ENCODE measurements at places on chromosomes 13 and 19. TPM values are rescaled to one million over a fixed set of nuclear protein-coding genes. Genes with fewer than 3 reads are reported as not detected.

Gene RNF225
- not detected for total RNA-seq

Gene COG3
- total RNA-seq = 30.4 TPM

Gene KANK3
- total RNA-seq = 1.2 TPM

Gene TEX101
- total RNA-seq = not detected

Gene DNAAF3
- 2.2 TPM for total RNA-seq

Gene EPSTI1
- 3.8 TPM for total RNA-seq

Gene CFD
- total RNA-seq = 17.9 TPM

Gene FLT1
- total RNA-seq = 0.65 TPM

GRCh38 chr19:4861147-4861546 is 6.3 kb downstream of the PLIN3 start:
- no peak for DNase-seq

GRCh38 chr19:46866407-46867136 is 5.8 kb downstream of the ARHGAP35 start:
- no peak for DNase-seq

DNA sequence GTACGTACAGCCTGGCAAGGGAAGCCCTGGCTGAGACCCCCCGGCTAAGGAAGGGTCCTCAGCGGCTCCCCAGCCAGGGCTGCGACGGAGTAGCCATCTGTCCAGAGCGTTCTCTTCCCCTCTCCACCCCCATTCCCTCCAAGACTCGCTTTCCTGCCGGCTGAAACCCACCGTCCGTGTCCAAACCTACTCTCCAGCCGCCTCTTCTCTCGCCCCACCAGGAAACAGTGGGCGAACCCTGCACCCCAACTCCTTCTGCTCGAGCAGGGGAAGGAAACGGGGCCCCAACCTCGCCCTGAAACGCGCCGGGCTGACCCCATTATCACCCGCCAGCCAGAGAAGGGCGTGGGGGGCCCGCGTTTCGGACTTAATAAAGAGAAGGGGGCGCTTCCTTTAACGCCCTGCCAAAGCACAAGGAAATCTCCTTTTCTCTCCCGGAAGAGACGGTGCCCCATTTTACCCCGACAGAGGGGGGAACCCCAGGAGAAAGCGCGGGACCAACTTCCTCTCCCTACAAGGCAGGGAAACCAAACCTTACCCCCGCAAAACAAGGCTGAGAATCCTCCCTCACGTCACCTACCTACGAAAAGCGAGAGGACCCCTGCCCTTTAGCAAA is 2.5 kb downstream of the ZC3H4 start:
- no peak for DNase-seq

GRCh38 chr19:3733549-3734309 is 25.5 kb downstream of the TJP3 start:
- DNase-seq = no peak

GRCh38 chr13:114077099-114077932 is 55.1 kb downstream of the RASA3 start:
- DNase-seq = peak; percentile 66

- DNase-seq = no peak
Measured at GRCh38 chr19:1000095-1000494, at the start of gene GRIN3B. GRIN3B (plus strand) TSS chr19:1000419; CDS start chr19:1000438, 19 bp downstream.

DNA sequence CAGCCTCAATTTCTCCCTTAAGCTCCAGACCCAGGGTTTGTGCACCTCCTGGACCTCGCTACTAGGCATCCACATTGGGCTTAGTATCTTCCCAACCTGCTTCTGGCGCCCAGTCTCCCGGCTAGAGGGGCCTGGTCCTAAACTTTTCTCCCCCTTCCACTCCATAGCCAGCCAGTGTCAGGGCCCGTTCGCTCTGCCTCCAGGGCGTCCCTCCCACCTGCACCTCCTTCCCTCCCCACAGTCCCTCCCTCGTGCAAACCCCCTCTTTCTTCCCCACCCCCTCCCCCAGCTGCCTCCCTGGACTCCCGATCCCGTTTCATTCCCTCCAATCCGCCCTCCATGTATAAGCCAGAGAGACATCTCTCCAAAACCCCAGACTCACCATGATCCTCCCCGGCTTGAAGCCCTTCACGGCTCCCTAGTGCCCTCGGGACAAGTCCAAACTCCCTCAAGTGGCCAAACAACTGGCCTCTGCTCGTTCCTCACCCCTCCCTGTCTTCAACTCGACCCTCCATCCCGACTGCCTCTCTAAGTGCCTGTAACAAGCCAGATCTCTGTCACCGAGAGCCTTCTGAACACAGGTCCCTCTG is 997 bp upstream of the SAMD4B start:
- no peak for DNase-seq

- no peak for DNase-seq
Measured at GRCh38 chr19:46412650-46413261, 608 bp downstream of the CCDC8 start.

DNA sequence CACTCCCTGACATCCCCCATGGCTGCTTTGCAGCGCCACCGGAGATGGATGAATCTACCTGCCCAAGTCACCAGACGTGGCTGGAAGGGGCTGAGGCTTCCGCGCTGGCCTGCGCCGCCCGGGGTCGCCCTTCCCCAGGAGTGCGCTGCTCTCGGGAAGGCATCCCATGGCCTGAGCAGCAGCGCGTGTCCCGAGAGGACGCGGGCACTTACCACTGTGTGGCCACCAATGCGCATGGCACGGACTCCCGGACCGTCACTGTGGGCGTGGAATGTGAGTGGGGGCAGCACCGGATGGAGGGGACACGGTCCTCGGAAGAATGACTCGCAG is 4.6 kb downstream of the ICAM5 start:
- no peak for DNase-seq

- DNase-seq = no peak
Measured at GRCh38 chr13:107845911-107846310, 369.4 kb downstream of the LIG4 start.

DNA sequence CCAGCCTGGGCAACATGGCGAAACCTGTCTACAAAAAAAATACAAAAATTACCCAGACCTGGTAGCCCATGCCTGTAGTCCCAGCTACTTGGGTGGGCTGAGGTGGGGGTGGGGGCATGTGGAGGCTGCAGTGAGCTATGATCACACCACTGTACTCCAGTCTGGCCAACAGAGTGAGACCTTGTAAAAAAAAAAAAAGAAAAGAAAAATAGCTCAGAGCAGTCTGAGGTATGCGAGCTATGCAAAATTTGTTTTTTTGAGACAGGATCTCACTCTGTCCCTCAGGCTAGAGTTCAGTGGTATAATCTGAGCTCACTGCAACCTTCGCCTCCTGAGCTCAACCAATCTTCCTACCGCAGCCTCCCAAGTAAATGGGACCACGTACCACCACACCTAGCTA is 7.1 kb upstream of the TOMM40 start:
- DNase-seq = no peak

GRCh38 chr19:13398780-13399726 is 107.2 kb downstream of the CACNA1A start:
- DNase-seq = no peak

DNA sequence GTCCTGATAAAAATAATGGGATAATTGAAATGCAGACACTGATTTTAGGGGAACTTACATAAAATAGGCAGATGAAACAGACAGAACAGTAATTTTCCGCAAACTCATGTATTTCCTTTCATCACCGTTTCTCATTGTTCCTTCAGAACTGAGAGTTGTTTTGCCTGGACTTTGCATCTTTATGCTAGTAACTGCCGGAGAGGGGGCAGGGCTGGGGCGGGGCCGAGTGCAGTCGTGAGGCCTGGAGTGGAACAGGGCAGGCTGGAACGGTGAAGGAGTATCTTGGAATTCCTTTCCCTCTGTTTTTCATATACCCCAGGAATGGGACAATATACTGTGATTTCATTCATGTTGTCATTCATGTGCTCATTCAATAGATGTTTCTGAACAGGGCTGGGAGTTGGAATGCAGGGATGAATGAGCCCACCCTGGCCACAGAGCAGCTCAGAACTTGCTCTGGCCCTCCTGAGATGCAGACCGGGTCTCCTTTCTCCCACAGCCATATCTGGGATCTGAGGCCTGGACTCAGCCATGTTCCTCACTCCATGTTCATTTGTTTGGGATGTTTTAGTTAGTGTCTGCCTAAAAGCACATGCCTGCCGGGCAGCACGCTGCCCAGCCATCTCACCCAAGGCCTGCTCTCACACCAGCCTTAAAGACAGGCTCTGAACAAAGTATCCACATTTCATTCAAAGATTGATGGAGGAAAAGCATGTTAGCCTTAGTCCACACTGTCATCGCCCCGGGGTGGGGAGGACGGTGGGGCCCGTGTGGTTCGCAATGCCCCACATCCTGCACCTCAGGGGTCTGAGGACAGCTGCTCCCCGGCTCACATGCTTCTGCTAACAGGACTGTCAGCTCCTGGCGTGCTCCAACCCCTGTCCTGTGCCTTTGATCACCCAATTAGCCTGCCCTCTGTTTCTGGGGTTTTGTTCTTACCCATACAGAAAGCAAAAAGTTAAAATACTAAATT is 92.9 kb downstream of the SOX1 start:
- peak; percentile 38 for DNase-seq

DNA sequence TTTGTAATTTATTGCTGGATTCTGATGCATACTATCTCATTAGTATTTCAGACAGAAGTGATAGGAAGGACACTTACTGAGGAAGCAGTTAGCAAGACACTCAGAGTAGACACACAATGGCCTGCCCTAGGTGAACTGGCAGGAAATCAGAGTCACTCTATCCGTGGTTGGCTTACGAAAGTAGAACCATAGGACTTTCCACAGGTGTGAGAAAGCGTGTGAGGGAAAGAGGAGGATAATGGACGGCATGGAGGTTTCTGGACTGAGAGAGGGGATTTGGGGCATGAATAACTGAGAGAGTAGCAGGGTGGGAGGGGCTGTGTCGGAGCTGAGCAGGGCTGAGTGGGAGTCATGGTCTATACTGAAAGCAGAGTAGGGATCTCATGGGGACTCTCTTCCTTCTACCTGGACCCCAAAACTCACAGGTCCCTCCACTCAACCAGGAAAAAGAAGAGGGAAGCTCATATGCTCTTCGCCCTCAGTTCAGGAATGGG is 18.7 kb upstream of the EID2 start:
- no peak for DNase-seq

- DNase-seq = no peak
Measured at GRCh38 chr13:65473196-65473595, 1756.9 kb downstream of the PCDH9 start.

Data from chondrocyte (in vitro differentiated cells).